ENCODE measurements at places on chromosomes 7 and 10.

DNA sequence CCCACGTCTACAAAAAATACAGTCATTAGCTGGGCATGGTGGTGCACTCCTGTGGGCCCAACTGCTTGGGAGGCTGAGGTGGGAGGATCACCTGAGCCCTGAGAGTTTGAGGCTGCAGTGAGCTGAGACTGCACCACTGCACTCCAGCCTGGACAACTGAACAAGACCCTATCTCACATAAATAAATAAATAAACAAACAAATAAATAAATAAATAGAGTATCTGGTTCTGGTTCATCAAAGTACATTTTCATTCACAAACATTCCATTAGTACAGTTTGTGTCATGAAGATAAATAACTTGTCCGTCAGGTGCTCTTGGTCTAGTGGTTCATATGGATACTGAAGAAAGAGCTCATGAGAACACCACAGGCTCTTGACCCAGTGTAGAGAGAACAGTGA, 96.4 kb downstream of the RSU1 start:
- no peak for DNase-seq

GRCh38 chr7:92716825-92717580, 119.4 kb downstream of the CDK6 start:
- DNase-seq, result no peak

- DNase-seq, result no peak
Measured at GRCh38 chr10:104449391-104449790, 95.8 kb downstream of the CFAP58 start.

GRCh38 chr10:58367069-58367468, 18.1 kb upstream of the TFAM start:
- DNase-seq, result peak; percentile 51

GRCh38 chr7:120973849-120974248, 14.7 kb upstream of the CPED1 start:
- no peak for DNase-seq

DNA sequence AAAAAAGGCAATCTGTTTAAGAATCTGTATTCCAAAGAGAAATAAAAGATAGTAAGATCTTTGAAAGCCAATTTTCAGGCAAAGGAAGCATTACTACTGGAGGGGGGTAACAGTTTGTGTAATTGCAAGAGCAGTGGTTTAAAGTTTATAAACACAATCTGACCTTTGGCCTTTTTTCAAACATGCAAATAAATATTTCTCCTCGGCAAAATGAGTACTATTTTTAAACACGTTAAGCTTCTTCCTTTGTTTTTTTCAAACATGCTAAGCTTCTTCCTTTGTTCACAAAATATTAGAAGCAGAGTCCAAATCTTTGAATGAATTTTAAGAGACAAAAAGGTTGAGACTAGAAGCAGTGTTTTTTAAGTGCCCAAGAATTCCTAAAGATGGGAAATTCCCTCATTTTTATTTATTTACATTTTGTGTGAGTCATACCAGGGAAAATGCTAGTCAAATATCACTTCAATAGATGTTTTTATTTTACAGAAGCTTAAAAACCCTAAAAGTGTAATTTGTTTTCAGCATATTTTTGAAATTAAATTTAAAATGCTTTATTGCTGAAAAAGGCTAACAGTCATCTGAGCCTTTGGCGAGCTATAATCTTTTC, 229.3 kb downstream of the GPR37 start:
- DNase-seq, result no peak

Data from KBM-7 (cell line).